CD4-positive, alpha-beta T cell treated with Interleukin-4 for 4 hours (primary cell): ENCODE measurements at places on chromosomes 2 and 18.
A peak's percentile ranks its signal among the peaks of the same experiment; 100 is the strongest.

GRCh38 chr2:120390381-120391055 is 44.6 kb downstream of the INHBB start:
- no peak for DNase-seq

GRCh38 chr2:127330753-127331152 is 36.8 kb upstream of the ERCC3 start:
- DNase-seq, result no peak

DNA sequence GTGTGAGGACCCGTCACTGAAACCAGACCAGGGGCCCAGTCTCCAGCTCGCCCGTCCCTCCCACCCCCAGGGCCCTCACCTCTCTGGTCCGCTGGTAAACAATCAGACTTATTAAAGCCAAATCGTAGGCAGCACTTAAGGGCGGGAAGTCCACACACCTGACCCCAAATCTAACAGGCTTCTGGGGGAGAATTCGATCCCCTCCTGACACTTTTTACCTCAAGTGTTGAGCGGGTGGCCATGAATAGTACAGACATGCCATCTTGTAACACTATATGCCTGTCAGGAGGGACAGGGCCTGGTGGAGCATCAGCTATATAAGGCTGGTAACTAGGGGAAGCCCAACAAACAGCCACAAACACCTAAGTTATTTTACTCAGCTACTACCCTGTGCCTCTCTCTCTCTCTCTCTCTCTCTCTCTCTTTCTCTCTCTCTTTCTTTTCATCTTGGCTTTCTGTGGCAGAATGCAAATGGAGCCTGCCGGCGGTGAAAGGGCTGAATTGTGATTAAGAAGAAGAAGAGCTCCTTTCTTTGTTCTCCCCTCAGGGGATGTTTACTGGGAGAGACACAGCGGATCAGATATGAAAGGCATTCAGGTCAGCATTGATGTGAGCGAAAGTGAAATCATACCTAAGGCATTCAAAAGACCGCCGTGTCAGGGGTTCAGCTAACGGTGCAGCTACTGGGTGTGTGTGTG is 9.5 kb downstream of the ZEB2 start:
- DNase-seq, result peak; percentile 84

DNA sequence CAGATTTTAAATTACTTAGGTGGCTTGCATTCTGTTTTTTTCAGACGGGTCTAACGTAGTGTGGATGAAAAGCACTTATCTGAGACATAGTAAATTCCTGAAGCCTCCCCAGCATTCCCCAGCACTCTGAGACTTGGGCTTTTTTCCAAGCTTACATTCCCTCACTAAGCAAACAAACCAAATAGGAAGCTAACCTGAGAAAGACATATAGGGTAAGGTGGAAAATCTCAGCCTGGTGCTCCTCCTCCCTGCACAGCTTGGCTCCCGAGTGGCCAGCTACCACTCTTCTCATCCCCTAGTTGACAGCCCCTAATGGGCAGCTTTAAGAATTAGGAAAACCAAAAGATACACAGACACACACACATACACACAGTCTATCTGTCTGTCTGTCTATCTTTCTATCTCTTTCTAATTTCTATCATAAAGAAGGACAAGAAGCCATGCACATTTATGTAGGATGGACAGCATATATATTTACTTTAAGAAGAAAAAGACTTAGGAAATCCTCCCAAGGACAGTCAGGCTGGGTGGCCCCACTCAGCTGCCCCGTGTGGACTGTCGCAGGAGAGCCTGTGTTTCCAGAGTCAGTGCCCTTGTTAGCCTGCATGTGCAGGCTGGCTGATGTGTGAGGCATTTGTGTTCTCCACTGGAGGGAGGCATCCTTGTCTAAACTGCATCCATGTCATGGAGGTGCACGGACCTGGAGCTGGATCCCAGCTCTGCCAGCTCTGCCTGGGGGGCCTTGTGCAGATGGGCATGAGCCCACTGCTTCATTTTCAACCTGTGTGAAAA is 8.2 kb downstream of the CNNM3 start:
- no peak for DNase-seq

DNA sequence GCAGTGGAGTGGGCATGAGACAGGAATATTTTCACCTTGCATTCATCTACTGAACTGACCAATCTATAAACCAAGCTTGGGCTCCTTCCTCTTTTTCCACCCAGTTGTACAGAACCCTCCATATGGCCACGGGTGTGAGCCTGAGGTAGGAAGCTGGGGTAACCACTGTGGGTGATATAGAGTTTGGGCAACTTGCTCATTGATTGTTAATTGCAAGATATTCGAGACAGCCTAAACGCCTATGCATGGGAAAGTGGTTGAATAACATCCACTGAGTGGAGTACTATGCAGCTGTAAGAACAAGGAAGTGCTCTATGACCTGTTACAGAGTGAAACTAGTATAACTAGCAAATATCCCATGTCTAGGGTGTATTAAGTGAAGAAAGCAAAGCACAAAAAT is 7.3 kb upstream of the VAPA start:
- no peak for DNase-seq

- no peak for DNase-seq
These were observed 639.7 kb downstream of the NR4A2 start for GRCh38 chr2:155692856-155693255.

DNA sequence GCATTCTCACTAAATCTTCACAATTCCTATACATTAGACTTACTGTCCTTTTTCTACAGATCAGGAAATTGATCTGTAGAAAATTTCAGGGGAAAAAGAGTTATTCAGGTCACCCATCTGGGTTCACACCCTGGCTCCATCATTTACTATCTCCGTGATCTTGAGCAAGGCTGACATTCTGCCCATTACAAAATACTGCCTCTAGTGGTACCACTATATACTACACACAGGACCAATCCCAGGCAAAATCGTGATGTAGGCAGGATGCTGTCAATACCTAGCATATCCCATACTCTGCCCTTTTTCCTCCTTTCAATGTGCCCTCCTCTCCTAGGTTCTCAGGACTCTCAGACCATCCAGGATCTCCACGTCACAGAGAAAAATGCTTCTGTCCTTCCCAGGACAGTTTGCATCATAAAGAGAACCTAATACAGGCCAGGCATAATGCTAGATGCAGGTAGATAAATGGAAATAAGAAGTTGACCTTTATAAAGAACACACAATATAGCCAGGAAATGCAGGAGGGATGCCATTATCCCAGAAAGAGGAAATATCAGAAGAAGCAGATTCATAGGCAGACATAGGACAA is 101.9 kb downstream of the CDH20 start:
- DNase-seq, result no peak

GRCh38 chr2:222381566-222381965 is 42.8 kb upstream of the SGPP2 start:
- DNase-seq, result no peak

GRCh38 chr2:177242121-177242987 is 22.2 kb downstream of the NFE2L2 start:
- peak; percentile 24 for DNase-seq

GRCh38 chr2:239369631-239370161 is 31.1 kb downstream of the HDAC4 start:
- peak; percentile 70 for DNase-seq

DNA sequence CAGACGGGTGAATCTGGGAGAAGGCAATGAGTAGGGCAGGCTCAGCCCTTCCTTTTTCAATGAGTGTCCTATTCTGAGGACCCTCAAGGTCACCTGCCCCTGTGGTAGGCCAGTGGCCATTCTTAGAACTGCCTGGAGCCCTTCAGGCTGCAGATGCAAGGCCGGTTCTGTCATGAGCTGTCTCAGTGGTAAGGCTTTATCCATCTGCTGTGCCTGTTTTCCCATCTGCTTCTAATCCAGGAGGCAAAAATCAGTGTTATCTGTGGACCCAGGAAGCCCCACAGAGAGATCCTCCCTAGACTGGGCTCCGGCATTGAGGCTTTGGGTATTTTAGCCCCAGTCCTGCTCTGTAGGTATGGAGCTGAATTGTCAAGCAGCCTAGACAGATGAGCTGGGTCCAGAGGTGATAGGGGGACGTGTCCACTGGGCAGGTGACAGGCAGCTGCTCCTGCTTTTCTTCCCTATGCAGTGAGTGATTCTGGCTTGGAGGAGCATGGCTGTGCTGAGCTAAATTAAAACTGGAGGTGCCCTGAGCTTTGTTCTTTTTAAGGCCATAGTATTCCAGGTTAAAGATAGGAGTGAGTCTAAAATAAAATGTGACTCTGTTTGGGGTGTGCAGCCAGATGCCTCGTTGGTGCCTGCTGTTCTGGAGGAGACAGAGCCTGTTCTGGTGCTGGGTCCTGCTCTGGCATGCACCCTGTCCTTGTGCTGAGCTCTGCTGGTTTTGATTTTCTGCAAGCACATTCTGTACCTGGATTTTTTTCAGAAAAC is 92.5 kb downstream of the FHOD3 start:
- no peak for DNase-seq

GRCh38 chr2:100852447-100852846 is 32.5 kb downstream of the NPAS2 start:
- DNase-seq, result no peak

DNA sequence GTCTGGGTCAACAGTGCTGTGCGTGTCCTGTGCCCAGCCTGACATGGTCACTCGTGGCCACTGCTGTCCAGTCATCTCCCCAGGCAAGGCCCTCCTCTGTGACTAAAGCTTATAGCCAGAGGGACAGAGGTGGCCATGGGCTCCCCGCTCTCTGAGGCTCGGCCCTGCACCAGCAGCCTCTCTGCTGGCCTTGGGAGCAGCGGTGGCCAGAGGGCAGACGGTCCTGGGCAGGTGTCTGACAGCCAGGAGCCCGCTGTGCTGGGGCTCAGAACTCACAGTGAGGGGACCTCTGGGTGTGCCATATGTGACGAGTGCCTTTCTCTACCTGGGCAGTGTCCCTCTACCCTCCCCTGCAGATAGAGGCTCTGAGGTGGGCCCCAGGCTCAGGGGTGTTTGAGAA is 98.7 kb downstream of the FAM210A start:
- no peak for DNase-seq

DNA sequence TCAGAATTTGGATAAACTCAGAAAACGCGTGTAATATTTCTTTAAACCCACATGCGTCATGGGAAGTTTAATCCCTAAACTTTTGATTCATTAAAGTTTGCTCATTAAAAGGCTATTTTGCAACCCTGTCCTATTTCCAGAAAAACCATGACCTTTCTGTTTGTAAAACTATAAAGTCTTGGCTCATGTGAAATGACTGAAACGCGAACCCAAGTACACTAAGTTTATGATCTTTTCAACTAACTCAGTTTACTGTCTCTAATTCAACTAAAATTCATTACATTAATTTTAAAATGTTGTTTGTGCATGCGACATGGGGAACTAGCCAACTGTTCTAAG is 3.9 kb upstream of the RPL31 start:
- no peak for DNase-seq
